Breast epithelium (tissue), 4 donors: ENCODE measurements at places on chromosomes 7 and 10. TPM values are rescaled to one million over a fixed set of nuclear protein-coding genes. Genes with fewer than 3 reads are reported as not detected.

The KCNIP2 gene
- total RNA-seq: 90.4 TPM

The GIMAP2 gene
- 9.2 TPM for total RNA-seq

The CYP26C1 gene
- total RNA-seq: not detected

The TMEM213 gene
- 2.3 TPM for total RNA-seq

The DYNC1I1 gene
- 5.7 TPM for total RNA-seq

The ANKRD30A gene
- 2.6 TPM for total RNA-seq

The AOAH gene
- 4.6 TPM for total RNA-seq

The OR13A1 gene
- 0.33 TPM for total RNA-seq

The HOXA1 gene
- 0.33 TPM for total RNA-seq

The SLC18A2 gene
- total RNA-seq: not detected
